Ureter (tissue), 1 donor: ENCODE measurements at places on chromosomes 11 and 22. TPM values are rescaled to one million over a fixed set of nuclear protein-coding genes. Genes with fewer than 3 reads are reported as not detected.

The JAML gene
- total RNA-seq = 13.9 TPM

The TTC28 gene
- total RNA-seq = 56.8 TPM

The INPP5J gene
- total RNA-seq = 4.8 TPM

The PRODH gene
- total RNA-seq = 12.4 TPM

The LRRC74B gene
- total RNA-seq = not detected

The ENTHD1 gene
- not detected for total RNA-seq

The PGA5 gene
- not detected for total RNA-seq

The SERPING1 gene
- total RNA-seq = 302 TPM

The CNTF gene
- total RNA-seq = 1.8 TPM

The KIRREL3 gene
- total RNA-seq = not detected

DNA sequence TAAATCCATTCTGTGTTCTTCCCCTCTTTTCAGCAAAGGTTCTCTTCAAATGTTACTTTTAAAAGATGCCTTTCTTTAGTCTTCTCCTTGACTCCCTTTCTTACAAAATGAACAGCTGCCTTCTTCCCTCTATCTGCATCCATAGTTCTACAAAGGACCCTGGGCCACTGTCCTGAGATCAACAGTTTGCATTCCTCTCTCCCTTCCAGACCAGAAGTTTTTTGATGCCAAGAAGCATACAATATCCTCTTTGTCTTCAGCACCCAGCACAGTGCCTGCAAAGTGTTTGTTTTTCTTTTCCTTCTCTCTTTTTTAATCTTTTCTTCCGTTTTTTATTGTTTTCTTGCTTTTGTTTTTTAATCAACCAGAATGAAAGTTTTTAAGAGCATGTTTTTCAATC lies 183.5 kb upstream of the SNX19 start:
- no peak for DNase-seq

GRCh38 chr11:62770778-62771143 lies 435 bp upstream of the TAF6L start:
- DNase-seq = no peak

- no peak for DNase-seq
Observed at GRCh38 chr11:19697721-19698121, 14.9 kb upstream of the NAV2 start.

DNA sequence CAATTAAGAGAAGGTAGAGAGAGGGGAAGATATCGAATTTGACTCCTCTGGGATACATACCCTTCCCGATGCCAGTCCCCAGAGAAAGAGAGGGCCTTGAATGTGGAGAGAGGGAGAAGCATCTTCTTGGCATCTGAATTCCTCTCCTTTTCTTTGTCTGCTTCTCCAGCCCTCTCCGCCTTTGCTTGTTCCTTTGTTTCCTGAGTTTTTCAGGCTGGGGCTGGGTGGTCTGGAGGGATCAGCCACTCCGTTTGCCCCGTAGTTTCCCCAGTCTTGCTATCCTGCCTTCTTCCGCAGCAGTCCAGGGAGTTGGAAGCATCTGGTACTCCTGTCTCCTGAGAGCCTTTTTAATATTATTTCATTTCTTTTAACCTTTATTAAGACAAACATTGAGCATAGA lies 107.1 kb upstream of the CADM1 start:
- no peak for DNase-seq

DNA sequence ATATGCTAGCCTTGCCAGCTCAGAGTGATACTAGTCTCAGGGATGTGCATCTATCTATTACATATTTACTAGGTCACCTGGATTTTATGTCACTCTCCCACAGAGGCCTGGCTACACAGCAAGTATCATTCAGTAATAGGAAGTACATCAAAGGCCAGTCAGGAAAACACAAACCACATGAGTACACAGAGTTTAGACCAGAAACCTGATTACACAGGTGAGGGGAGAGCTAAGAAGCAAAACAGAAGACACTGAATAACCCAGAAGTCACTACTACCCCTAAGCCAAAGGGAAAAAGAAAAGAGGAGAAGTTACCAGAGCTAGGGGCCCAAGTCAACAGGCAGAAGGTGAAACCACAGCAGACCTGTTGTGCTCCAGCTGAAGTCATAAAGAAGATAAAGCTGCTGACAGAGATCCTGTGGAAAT lies 13.3 kb downstream of the LPXN start:
- no peak for DNase-seq

GRCh38 chr11:36452236-36452940 lies 57.7 kb downstream of the TRAF6 start:
- no peak for DNase-seq

DNA sequence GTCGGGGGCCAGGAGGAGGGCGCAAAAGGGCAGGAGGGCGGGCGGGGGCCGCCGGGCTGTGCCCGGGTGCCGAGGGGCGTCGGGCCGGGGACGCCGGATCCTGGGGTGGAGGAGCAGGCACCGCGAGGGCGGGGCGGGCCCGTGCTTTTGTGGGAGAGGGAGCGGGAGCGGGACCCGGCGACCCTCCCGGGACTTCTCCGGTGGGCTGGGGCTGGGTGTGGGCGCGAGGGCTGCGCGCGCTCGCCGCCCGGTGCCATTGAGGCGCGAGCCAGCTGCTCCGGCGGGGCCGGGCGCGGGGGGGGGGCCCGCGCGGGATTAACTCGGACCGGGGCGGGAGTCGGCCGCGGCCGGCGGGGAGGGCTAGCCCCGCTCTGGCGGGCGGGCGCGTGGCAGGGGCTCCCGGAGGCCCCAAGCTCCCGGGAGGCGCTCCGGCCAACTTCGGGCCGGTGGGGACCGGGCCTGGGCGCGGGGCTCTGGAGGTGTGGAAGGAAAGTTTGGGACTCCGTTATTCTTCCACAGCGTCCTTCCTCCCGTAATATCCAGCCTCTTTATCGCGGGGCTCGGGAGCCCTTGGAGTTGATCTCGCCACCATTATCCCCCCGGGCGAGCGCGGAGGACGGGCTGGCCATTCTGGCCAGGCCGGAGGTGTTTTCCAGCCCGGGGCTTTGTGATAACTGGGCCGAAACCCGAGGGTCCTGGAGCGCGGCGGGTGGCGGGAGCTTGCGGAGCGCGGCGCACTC lies 936 bp downstream of the CECR2 start:
- no peak for DNase-seq

GRCh38 chr11:88590361-88590760 lies 252.8 kb upstream of the CTSC start:
- DNase-seq = no peak

DNA sequence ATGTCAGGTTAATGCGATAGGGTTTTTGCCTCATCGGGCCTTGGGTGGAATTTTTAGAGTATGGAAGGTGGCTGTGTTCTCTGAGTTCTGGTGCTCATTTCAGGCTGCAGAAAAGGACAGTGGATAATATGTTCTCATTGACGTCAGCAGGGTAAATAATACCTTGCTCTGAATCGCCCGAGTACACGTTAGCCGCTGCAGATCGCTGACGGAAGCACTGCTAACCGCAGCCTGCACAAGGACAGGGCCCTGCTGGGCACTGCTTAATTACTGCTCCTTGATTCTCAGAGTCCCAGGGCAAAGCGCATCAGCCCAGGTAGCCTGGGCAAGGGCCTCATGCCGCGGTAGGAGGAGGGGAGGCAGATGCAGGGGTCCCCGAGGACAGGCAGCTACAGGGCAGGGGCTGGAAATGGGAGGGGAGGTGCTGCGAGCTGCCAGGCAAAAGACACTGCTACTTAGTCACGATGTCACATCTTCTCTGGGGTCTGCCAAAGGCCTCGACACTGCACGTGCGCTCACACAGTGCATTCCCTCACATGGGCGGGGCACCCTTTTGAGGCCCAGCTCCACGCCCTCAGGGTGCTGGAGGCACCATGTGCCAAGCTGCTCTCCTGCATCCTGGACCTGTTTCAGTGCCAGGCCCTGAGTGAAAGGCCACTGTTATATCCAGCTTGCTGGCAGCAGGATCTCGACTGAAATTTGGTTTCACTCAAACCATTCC lies 35.2 kb downstream of the PPP2R1B start:
- DNase-seq = no peak

DNA sequence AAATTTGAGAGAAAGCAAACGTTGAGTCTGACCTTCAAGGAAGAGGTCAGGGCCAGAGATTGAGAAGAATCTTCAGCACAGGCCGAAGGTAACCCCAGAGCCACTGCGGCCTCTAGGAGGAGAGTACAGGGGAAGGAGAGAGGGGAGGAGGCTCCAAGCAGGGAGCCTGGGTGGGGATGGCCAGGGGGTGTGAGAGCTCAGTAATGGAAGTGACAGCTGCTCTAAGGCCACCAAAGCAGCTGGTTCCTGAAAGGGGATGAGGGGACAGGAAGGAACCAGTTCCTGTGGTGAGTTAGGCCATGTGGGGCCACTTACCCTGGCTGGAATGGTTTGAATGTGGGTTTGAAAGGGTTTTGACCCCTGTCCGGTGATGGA lies 46.1 kb downstream of the PISD start:
- DNase-seq = no peak

DNA sequence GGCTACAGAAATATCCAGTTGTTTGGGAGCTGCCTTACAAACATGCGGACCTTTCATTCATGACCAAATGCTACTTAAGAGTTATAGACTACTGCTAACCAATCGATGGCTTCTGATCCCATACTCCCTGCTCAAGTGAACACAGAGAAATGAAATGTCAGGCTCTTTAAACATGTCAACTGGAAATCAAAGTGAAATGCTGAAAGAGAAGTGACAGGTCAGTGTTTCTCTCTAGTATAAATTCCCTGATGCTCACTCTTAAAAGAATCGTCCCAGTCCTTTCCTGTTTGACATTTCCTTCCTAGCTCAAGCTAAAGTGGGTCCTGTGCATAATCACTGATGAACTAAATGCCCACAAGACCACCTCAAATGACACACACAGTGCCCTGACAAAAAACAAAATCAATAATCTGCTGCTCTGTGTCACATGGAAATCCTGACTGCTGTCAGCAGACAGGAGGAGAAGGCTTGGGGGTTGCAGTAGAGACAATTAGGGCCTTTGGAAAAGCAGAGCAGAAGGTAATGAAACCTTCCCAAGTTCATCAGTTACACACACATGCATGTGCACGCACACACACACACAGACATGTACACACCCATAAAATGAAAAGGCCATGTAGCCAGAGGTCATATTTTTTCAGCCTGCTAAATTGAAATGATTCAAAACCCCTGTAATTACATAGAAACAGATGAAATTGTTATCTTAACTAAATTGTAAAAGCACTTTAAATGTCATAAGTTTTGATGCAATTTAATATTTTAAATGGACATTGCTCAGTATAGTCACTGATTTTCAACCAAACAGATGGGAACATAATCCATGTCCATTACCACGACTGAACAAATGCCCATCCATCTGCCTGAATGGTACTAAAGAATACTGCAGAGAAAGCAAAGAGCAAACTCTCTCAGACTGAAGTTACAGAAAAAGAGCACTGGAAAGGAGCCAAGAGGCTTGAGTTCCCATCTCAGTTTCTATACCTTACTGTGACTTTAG lies 330.7 kb downstream of the TTC28 start:
- DNase-seq = no peak

- DNase-seq = no peak
Observed at GRCh38 chr11:76368490-76368889, 12.4 kb downstream of the THAP12 start.

DNA sequence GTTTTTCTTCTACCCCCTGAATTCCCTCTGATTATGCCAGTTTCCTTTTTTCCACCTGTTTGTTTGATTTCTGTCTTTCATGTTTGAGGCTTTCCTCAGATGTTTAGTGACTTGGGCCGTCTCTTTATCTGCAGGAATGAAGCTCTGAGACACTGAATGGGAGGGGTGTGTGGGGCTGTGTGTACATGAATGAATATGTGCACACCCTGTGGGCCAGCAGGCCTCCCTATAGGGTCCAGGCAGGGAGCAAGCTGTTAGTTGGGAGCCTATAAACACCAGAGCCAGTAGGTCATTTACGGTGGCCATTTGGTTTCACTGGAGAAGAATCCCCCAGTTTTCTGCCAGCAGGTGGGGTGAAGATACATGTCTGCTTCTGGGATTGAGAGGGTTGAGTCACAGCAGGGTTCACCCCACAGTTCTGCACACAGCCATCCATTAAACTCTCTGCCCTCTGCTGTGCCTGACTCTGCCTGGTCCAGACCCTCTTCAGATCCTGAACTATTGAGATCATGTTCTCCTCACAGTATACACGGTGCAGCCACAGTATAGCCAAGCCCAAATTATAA lies 34.8 kb downstream of the BARX2 start:
- no peak for DNase-seq

DNA sequence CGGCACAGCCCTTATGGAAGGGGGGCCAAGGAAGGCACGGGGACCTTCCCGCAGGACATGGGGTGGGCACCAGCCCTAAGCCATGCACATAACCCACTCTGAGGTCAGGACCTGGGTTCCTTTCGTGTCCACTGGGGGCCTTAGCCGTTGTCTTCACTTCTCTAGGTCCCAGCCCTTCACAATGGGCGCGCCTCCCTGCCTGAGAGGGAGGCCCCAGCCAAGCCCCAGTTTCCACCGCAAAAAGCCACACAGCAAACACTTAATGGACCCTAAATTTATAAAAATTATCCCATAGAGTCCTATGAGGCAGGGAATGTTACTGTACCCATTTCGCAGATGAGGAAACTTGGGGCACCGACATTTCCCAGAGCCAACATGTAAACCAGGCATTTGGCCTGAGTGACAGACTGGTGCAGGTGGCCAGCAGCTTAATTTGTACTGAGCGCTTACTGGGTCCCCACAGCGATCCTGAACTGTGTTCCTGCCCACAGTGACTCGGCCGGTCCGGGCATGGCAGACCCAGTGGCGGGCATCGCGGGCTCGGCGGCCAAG lies 1.2 kb downstream of the GAS2L1 start:
- no peak for DNase-seq
